ENCODE measurements at places on chromosomes 1 and 21.

GRCh38 chr1:62436039-62436465, 797 bp upstream of the USP1 start:
- no peak for DNase-seq

DNA sequence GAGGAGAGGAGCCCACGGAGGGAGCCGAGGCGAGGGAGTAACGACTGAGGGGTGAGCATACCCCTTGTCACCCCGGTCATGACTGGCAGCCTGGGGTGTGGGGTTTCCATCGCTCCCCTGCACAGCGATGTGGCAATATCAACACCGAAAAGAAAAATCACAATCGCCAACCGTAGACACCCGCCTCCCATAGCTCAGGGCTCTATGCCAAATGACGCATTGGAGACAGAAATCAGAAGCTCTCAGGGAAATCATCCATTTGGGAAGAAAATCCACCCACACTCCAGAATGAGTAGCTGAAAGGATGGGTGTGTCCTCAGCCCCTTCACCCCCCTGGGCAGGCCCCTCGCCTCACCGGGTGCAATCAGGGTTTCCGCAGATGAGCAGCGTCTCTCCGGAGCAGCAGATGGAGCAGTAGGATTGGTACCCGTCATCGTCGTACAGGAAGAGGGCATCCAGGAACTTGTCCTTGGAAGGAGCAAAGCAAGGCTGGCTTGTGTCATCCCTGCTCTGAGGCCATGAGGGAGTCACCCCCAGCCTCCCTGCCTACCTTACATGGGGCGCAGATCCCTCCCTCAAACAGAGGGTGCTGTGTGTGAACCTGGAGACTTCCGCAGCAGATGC, 2.5 kb downstream of the DNMT3L start:
- no peak for DNase-seq

GRCh38 chr1:156489166-156489934, 11.2 kb downstream of the MEF2D start:
- no peak for DNase-seq

- no peak for DNase-seq
Observed at GRCh38 chr1:69568421-69569174, 876 bp downstream of the LRRC7 start.

DNA sequence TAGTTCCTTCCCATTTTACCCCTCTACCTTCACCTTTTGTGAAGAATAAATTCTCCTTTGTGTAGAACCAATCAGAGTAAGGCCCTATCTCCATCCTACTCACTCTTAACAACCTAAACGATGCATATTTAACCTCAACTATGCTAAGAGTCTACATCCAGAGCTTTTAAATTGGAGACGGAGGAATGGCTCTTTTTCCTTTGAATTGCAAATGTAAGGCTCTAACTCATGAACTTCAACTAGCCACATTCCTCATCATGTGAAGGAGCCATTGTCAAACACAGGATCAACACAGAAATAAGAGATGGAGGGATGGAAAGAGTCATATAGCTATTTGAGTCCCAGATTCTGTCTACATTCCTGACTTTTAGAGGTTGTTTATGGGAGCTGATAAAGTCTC, 18.2 kb downstream of the DEPDC1 start:
- no peak for DNase-seq
